Activated naive CD4-positive, alpha-beta T cell treated with anti-CD3 and anti-CD28 coated beads for 36 hours (primary cell): ENCODE measurements at places on chromosomes 3 and 15.

GRCh38 chr3:99658274-99658673, 19.9 kb downstream of the COL8A1 start:
- DNase-seq, result no peak

GRCh38 chr15:71303977-71304376, 188.7 kb downstream of the THSD4 start:
- no peak for DNase-seq

DNA sequence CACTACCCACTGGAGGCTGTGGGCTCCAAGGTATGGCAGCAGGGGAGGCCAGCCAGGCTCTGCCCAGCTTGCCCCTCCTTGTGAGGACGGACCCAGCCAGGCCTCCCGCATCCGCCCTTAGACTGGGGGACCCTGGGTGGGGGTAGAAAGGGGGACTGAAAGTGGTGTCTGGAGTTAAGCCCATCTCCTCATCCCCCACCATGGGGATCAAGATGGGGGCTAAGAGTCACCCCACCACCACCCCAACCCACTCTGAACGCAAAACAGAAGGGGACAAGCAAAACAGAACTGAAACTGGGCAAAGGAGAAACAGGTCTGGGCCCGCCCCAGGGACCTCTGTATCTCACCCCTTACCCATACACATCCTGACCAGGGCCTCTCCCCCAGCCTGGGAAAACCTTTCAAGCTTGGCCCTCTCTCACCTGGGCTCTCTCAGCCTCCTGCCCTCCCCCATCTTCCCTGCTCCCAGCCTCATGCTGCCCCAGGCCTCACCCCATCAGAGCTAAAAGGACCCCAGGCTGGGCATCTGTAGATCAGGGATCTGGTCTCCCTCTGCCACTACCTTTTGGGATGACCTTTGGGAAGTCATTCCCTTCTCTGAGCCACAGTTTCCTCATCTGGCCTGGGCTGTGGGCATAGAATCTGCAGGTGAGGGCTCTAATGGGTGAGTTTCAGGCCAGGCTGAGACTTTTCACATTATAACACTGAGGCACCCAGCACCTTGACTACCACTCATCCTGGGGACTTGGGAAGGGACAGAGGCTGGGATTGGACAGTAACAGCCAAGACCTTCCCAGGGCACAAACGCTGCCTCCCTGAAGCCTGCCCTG, 30.0 kb upstream of the CYP11A1 start:
- DNase-seq, result no peak

DNA sequence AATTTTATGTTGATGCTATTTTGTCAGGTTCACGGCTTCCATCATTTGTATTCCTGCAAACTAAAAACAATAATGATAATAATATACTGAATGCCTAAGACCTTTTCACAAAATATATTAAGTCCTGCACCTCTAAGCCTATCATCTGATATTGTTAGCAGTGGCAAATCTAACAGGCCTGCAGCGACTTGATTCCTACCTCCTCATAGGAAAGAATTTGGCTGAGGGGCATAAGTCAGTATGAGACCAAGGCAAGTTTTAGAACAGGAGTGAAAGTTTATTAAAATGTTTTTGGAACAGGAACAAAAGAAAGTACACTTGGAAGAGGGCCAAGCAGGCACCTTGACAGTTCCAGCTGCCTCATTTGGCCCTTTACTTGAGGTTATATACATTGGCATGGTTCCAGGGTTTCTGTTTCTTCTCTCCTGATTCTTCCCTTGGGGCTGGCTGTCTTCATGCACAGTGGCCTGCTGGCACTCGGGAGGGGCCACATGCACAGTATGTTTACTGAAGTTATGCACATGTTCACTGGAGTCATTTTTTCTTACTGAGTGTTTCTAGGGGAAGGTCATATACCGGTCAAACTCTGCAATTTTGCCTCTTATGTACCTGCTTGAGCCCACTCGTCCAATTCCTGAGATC, 418.1 kb downstream of the EPHA6 start:
- no peak for DNase-seq

GRCh38 chr3:187130346-187131066, 8.8 kb downstream of the RPL39L start:
- peak; percentile 64 for DNase-seq
